Fibroblast of mammary gland (primary cell): ENCODE measurements at places on chromosomes 12 and 14.

DNA sequence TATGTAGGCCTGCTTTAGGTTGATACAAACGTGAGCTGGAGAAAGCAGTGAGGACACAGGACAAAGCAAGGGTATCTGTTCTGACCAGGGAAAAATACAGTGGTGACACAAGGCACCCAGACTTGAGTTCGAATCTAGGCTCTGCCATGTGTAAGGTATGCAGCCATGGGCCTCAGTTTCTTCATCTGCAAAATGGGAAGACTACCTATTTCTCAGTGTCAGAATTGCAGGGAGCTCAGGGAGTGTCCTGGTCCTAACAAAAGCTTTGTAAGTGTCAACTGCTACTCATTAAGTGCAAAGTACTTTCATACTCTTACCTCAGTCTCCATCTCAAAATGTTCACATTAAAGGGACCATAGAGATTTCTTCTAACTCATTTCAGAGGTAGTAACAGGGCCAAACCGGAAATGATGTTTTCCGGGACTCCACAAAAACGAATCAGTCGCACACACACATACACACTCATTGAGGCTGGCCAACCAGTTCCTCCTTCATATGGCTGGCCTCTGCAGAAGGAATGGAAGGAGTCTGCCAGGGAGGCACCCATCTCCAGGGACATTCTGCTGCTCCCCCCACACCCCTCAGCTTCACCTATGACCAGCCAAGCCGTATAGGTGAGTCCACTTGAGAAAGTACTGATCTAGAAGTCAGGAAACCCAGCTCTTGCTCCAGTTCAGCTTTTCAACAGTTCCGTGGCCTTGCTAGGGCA, 7.8 kb downstream of the CTDSP2 start:
- DNase-seq: peak; percentile 60

DNA sequence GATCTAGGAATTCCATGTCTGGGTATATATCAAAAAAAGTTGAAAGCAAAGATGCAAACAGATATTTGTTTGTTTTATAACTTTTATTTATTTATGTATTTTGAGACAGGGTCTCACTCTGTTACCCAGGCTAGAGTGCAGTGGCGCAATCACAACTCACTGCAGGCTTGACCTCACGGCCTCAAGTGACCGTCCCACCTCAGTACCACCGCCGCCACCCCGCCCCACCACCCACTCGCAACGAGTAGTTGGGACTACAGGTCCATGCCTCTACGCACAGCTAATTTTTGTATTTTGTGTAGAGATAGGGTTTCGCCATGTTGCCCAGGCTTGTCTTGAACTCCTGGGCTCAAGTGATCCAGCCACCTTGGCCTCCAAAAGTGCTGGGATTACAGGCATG, 66.5 kb upstream of the KTN1 start:
- DNase-seq: no peak

GRCh38 chr12:14211947-14212387, 153.5 kb upstream of the ATF7IP start:
- no peak for DNase-seq

GRCh38 chr12:455821-456220, 3.9 kb upstream of the B4GALNT3 start:
- no peak for DNase-seq

DNA sequence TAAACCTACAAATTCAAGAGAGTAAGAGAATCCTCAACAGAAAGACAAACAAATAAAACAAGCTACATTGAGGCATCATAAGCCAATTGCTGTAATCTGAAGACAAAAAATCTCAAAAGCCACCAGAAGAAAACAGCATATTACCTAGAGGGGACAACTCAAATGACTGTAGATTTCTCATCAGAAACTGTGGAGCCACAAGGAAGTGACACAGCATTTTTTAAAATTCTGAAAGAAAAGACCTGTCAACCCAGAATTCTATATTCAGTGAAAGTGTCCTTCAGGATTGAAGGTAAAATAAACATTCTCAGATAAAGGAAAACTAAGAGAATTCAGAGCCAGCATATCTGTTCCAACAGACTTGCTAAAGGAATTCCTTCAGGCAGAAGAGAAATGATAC, 147.8 kb upstream of the DHRS4 start:
- no peak for DNase-seq

- peak; percentile 99 for DNase-seq
Measured at GRCh38 chr14:61470261-61470960, 149.0 kb downstream of the PRKCH start.

DNA sequence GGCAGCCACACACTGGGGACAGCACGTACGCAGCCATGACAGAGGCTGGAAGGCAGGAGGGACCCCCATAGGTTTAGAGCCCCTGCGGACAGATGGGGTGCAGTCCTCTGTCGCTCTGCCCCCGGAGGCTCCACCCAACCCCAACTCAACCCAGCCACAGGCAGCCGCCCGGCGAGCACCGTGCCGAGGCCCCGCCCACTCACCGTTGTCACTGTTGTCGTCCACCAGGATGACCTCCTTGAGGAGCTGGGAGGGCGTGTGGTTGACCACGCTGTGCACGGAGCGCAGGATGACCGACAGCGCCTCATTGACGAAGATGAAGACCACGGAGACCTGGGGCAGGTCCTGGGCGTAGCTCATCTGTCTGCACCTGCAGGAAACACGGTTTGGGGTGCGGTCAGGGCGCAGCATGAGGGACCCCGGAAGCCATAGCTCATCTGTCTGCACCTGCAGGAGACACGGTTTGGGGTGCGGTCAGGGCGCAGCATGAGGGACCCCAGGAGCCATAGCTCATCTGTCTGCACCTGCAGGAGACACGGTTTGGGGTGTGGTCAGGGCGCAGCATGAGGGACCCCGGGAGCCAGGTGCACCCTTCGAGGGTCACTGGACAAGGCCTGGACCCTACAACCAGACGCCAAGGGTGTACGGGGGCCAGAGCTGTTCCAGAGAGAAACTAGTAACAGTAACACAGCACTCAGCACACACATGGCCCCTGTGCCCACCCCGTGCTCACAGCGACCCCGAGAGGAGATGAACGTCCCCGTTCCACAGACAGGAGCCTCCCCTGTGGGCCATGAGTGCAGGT, 66.9 kb downstream of the GALNT9 start:
- no peak for DNase-seq

DNA sequence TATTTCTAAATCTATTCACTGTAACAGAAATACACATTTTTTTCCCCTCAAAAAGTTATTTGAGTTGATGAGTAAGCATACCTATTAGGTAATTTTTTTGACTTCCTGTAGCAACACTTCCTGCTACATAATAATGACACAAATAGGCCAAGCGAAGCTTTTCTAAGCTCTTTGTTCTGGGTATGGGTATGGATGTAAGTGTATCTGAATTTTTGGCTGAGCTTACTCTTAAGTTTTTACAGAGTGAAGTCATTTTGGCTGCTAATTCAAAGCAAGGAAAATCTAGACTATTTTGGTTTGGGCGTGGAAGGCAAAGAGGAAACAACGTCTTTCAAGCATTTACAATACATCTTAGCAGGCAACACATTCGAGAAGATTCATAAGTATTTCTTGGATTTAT, 1206.0 kb upstream of the FLRT2 start:
- no peak for DNase-seq

DNA sequence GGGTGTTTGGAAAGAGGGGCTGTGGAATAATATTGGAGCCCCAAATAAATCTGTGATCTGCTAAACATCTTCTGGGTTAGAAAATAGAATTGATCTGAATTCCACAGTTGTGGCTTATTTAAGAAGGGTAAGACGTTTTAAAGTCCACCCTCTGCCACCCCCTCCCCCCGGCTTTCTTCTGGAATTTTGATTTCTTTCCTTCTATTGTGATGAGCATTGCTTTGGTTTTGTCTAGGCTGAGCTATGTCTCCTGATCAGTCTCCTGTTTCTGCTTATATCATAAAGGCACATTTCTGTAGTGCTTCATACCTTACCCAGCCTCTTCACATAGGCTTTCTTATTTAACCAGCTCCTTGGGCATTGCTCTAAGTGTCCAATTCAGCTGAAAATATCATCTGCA, 77.3 kb upstream of the SLC38A2 start:
- no peak for DNase-seq

DNA sequence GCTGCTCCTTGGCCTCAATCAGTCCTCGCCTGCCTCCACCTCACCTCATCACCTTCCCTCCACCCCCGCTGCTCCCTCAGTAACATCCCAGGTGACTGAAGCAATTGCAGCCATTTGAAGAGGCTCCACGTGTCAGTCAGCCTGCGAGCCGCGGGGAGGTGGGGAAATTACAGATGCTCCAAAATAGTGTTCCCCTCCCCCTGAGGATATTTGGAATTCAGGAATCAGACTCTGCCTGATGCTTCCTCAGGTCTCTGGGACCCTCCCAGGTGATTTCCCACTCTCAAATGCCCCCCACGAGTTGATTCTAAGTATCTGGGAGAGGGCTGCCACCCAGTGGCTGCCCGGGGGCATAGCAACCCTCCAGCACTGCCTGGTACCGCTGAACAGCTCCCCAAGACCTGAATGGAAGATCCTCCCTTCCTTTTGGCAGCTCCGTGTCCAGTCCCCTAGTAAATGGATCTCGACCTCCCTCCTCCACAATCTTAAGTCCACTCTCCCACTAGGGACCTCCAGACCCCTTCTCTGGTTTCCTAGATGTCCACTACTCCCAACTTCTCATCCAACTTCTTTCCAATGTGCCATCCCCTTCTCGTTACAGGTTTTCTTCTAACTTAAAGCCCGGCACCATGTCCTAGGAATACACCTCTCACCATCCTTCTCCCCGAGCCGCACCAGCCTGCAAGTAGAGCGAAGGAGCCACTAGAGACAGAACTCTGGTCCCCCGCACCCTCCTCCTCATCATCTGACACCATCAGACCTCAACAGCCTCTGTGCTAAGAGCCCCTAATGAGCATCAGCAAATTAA, 1.4 kb upstream of the ASIC1 start:
- peak; percentile 54 for DNase-seq

GRCh38 chr14:44833376-44834060, 128.2 kb downstream of the KLHL28 start:
- peak; percentile 70 for DNase-seq

DNA sequence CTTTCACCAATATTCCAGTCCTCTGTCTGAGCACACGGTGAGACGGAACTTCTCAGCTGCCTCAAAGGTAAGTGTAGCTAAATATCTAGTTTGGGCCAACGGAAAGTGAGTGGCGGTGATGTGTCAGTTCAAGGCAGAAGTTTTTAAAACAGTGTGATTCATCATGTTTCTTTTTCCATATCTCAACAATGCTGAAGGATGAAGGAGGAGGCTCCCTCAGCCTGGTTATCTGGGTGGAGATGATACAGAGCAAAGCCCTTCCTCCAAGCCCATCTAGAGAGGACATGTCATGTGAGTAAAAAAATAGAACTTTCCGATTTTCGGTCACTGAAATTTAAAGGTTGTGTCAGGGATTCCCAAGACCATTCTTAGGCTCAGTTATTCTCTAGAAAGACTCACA, 13.1 kb upstream of the ANP32D start:
- no peak for DNase-seq

- no peak for DNase-seq
Measured at GRCh38 chr14:67270145-67270753, 29.0 kb downstream of the PALS1 start.

- peak; percentile 70 for DNase-seq
Measured at GRCh38 chr14:104865631-104866441, 768 bp downstream of the CEP170B start.

DNA sequence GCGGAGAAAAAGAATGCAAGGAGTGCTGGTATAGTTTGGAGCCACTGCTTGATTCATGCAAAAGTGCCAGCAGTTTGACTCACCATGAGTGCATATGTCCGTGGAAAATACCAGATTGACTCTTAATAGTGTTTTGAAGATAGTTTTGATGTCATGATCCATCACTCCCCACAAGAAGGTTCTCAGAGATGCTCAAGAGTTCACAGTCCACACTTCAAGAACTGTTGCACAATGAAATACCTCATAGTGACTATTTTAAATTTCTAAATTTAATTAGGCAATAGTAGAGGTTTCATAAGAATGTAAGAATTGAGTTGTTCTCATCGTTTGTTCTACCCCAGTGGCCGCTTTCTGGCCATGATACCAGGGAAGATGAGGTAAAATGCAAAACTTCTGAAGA, 286.6 kb upstream of the RGS6 start:
- DNase-seq: peak; percentile 87

- no peak for DNase-seq
Measured at GRCh38 chr12:3407723-3408122, 83.3 kb upstream of the PRMT8 start.

- peak; percentile 57 for DNase-seq
Measured at GRCh38 chr12:11684393-11684792, 34.9 kb downstream of the ETV6 start.

DNA sequence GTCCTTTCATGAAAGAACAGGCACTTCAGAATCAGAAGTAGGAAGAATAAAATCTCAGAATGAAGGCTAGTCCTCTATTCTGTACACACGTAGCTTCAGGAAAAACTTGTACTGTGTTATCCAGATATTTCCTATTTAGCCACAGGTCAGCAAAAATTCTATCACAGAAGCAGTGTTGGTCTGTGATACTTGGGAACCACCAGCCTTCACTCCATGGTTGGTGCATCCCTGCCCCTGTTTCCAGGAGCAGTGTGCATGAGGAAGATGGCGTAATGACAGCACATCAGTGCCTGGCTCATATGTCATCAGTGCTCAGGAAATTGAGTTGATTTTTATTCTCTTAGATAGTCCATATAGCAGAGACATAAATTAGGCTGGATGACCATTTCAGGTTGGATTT, 87.7 kb downstream of the SAMD4A start:
- no peak for DNase-seq

DNA sequence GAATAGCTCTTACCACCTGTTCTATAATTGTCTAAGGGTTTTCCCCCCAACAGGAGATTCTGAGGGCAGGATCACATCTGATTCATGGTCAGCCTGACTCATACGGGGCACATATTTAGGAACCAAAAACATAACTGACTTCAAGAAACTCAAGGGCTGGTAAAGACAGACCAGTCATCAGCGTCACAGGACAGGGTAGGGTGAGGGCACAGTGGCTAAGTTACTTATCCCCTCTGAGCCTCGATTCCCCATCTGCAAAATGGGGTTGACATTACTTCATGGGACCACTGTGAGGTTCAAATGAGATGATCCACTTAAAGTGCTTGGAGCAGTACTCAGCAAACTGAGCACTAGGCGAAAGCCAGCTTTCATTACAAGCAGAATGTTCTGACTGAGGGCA, 606 bp downstream of the CINP start:
- DNase-seq: peak; percentile 65

- peak; percentile 81 for DNase-seq
Measured at GRCh38 chr14:69010648-69011047, 31.5 kb upstream of the ACTN1 start.

DNA sequence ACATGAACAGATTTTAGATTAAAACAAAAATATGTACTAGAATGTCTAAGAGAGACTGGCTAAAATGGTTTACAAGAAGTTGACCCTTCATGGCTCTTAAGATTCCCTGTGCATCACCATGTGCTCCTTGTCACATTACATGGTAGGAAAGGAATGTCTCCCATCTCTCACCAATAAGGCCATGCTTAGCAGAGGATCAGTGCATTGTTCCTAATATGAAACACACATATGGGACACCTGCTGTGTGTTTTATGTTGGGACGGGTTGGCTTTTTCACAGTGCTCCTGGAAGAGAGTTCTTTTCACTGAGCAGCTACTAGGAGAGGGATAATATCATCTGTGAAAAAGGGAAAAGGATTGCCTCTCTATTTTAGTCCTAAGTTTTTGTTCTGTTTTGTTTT, 9.6 kb downstream of the PFKM start:
- no peak for DNase-seq
